Left renal cortex interstitium (tissue), 4 donors: ENCODE measurements at places on chromosomes 16 and 17.

DNA sequence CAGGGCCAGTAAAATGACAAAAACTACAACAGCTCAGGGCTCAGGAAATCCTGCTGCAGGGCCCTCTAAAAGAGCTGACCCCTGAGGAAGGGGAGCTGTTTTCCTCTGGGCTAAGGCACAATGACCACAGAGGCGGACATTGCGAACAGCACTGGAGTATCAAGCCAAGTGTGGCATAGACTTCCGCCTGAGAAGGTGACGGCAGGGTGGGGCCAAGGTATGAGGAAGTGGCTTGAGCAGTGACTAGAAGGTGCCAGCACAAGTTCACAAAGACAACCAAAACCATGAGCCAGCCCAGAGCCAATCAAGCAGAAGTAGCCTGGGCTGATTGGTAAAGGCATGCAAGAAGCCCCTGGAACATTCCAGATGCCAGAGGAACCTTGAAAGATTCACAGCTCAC is 13.9 kb downstream of the ERN2 start:
- no peak for DNase-seq

- DNase-seq = no peak
Measured at GRCh38 chr17:81160747-81161453, 4.4 kb upstream of the PVALEF start.

GRCh38 chr16:52621651-52622050 is 74.7 kb upstream of the TOX3 start:
- no peak for DNase-seq

DNA sequence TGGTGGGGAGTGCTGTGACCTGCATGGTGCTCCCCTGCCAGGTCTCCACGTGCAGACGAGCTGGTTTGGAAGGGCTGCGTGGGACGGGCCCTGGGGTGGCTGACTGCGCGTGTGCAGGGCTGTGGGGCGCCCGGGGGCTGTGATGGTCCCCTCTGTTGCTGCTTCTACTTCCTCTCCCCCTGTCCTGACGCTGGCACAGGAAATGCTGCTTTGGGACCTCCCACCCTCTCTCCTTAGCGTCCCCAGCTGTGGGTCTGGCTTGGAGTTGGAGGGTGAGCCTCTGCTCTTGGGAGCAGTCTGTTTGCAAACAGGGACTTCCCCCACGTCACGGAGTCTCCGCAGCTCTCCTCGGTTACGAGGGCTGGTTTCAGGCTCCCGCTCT is 35.2 kb downstream of the TSC2 start:
- peak; percentile 65 for DNase-seq

GRCh38 chr17:30823421-30823820 is 1.1 kb downstream of the CRLF3 start:
- DNase-seq = no peak

- no peak for DNase-seq
Measured at GRCh38 chr17:60959011-60959410, 281.4 kb downstream of the BCAS3 start.

DNA sequence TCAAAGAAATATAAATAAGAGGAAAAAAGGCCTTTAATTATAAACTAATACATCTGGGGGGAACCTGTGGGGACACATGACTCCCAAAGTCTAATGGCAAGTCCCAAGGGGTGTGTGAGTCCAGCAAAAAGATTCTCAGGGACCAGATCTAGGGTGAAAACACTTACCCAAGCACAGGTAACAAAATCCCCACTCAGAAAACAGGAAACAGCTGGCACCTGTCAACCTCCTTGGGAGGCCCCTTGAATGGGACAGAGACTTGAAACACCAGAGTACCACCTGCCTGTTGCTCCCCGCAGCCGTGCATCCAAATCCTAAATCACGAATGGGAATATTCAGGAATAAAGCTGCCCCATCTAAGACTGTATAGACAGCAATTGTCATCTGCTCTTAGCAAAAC is 461.2 kb upstream of the CDH5 start:
- no peak for DNase-seq

GRCh38 chr17:81426393-81427172 is 31.3 kb downstream of the BAHCC1 start:
- DNase-seq = no peak

DNA sequence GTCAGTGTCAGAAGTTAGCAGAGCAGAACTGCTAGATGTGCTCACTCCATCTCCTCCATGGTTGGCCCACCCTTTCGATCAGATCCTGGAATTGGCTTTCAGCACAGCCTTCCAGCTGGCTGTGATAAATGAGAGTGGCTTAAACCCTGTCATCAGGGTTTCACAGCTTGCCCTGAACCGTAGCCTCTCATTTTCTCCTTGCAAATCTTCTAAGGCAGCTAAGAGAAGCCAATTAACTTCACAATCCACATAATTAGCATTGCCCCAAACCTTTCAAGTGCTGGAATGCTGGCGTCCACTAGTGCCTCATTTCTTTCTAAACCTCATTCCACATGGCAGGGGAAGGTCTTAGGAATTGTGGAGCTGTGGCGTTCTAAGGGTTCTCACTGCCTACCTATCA is 21.7 kb downstream of the MILR1 start:
- no peak for DNase-seq

- DNase-seq = no peak
Measured at GRCh38 chr17:74239172-74239571, 25.8 kb downstream of the TTYH2 start.

DNA sequence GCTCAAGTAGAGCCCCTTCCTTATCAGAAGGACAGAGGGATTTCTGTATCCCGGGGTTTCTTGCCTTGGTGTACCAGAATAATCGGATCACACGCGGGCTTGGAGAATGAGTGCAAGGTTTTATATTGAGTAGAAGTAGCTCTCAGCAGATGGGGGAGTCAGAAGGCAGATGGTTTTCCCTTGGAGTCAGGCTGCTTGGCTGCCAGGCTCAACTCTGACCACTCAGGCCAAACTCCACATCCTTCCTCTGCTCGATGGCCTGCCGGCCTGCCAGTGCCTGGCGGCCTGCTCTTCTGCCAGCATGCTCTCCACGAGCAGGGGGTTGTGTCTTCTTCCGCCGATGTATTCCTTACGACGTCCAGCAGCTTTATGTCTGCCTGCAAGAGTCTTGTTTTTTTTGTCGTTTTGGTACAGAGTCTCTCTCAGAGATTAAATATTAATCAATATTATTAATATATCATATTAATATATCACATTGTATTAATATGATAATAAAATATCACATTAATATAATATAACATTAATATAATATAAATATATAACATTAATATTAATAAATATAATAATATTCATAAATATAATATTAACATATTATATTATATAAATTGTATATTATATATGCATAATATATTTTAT is 229.2 kb upstream of the WSCD1 start:
- DNase-seq = no peak

- no peak for DNase-seq
Measured at GRCh38 chr16:68453816-68454215, 5.5 kb upstream of the SMPD3 start.

- no peak for DNase-seq
Measured at GRCh38 chr16:69769404-69769803, 7.3 kb downstream of the WWP2 start.

DNA sequence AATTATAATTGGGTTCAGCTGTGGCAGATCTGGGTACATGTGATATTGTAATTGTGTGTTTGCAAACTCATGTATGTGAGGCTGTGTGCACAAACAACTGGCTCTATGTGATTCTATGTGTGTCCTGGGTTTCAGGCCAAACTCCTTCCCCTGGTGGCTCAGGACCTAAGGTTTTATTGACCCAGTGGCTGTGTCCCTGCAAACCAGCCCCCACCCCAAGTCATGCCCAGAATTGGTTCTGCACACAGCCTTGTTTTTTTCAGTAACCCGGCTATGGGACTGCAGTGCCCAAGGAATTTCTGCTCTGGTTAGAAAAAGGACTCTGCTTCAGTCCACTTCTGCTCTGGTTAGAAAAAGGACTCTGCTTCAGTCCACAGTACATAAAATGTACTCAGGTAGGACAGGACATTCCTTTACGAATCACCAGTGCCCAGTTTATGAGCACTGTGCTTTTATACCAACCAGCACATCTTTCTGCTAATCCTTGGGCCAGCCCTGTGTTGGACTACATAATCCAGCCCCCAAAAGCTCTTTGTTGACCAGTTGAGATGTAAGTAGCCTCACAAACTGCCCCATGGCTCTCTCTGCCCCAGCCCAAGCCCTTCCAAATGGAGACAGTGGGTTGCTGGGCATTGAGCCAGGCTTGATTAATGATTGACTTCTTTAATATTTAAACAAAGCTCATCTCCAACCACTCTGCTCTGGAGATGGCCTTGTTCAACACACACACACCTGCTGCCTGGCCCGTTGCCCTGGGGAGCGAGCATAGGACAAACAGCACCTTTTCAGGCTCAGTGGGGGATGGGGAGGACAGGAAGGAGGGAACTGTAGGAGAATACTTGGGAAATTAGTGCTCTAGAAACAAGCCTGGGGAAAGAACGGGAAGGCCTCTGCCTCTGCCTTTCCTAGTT is 2.9 kb upstream of the KCNH6 start:
- no peak for DNase-seq

DNA sequence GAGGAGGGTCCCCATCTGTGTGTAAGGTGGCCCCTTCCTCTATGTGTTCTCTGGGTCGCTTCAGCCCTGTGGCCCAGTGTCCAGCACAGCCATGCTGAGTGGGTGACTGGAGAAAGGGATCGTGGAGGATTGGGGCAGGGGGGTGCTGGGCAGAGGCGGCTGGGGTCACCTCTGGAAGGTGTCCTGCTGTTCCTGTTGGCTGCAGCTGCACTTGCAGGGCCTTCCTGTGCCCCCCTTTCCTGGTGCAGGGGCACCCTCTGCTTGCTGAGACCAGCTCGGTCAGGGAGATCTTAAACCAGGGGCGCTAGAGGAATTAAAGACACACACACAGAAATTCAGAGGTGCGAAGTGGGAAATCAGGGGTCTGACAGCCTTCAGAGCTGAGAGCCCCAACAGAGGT is 11.1 kb downstream of the IL32 start:
- DNase-seq = no peak

DNA sequence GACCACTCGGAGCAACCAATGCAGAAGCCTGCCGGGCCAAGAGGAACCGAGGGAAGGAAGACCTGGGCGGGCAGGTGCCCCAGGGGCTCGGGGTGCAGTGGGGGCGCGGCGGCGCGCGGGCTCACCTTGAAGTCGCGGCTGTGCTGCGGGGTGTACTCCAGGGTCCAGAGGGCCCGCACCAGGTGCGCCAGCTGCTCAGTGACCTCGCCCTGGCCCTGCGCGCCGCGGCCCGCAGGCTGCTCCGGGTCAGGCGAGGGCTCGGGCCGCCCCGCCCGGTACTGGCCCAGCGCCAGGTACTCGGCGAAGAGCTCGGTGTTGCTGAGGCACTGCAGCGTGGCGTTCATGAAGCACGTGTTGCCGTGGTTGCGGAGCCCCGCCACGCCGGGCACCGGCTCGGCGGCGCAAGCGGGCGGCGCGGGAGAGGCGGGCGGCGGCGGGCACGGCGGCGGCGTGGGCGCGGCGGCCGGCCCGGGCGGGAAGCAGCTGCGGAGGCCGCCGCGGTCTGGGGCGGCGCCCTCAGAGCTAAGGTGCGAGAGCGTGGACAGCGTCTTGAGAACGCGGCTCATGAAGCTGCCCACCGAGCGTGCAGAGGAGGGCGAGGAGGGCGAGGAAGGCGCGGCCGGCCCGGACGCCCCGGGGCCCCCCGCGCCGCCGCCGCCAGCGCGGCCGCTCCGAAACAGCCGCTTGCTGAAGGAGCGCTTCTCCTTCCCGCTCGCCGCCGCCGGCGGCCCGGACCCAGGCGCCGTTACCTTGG is 562 bp downstream of the USP31 start:
- DNase-seq = no peak

- DNase-seq = no peak
Measured at GRCh38 chr17:18040261-18040858, 1.2 kb downstream of the GID4 start.

- DNase-seq = no peak
Measured at GRCh38 chr17:37650419-37651003, 7.3 kb upstream of the DDX52 start.

- DNase-seq = no peak
Measured at GRCh38 chr17:74742153-74742515, 5.1 kb downstream of the RAB37 start.

DNA sequence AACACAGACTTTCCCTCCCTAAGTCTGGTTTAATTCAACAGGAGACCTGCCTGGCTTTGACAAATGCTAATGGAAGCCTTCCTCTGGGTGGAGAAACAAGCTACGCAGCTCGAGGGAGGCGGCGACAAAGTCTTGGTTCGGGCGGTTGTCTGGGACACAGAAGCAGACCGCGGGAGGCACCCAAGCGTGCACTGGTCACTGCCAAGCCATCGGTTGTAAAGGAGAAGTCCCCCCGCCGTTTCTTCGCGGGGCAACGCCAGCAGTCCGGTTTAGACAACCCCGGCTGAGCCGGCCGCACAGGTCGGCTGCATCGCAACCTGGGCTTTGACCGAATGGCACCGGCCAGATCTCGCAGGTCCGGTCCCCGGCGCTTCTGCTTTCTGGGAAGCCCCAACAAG is 586 bp downstream of the GLYR1 start:
- DNase-seq = no peak

GRCh38 chr16:55836158-55836611 is 3.3 kb upstream of the CES1 start:
- no peak for DNase-seq

DNA sequence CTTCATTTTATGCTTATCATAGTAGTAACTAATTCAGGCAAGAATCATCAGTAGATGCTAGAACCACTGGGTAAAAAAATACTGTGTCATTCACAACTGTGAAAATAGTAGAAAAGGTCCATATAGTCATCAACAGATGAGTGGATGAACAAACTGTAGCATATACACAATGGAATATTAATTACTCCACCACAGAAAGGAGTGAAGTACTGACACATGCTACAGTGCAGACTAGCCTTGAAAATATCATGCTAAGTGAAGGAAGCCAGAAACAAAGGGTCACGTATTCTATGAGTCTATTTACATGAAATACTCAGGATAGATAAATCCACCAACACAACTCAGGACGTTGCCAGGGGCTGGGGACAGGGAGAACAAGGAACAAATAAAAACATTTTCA is 13.3 kb downstream of the USP22 start:
- no peak for DNase-seq

DNA sequence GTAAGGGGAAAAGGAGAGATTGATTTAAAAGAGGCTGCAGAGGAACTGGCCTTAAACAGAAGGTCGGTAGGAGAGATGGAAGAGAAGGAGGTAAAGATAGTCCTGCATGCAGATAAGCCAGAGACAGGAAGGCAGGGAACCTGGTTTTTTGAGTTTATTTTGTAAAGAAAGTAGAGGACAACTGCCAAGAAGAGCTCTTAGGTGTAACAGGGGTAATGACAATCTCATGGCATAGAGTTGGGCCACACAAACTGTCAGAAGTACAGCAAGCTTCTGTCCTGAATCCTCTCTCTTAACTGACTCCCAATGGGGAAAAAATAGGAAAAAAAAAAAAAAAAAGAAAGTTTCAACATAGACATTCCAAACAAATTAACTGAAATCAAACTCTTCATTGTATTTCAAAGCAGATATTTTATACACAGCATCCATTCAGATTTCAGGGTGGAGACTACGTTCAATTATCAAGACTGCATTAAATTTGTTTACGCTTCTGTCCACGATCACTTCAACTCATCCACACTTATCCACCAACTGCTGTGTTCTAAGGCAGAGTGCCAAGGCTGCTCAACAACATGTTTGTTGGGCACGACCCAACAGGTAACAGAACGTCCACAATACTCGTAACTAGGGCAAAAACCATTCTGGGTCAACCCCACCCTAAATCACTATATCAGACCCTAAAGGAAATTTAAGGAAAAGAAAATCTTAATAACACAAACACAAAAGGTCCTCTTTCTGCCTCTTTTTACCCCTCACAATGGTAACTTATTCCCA is 34.9 kb downstream of the USP31 start:
- no peak for DNase-seq

GRCh38 chr17:74925242-74925641 is 1.2 kb downstream of the OTOP2 start:
- no peak for DNase-seq

GRCh38 chr17:43349142-43349541 is 49.7 kb upstream of the ARL4D start:
- no peak for DNase-seq
